ENCODE measurements at places on chromosomes 6 and 20.

DNA sequence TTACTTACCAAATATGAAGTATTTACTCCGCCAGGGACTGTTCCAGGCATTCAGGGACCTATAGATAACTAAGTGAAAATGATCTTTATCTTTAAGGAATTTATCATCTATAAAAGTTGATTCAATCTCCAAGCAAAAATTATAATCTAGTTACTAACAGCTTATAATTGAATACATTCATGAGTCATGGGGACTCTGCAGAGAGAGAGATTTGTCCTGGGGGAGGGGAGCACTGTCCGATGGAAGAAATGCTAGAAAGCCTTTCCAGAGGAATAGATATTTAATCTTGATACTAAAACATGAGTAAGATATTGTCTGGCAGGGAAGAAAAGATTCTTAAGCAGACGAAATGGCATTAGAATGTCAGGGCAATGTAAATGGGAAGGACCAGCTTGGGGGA lies 139.3 kb downstream of the CD164 start:
- no peak for DNase-seq

- no peak for DNase-seq
Observed at GRCh38 chr6:80642452-80642851, 536.0 kb downstream of the BCKDHB start.

GRCh38 chr6:4912559-4912958 lies 91.3 kb downstream of the RPP40 start:
- no peak for DNase-seq

DNA sequence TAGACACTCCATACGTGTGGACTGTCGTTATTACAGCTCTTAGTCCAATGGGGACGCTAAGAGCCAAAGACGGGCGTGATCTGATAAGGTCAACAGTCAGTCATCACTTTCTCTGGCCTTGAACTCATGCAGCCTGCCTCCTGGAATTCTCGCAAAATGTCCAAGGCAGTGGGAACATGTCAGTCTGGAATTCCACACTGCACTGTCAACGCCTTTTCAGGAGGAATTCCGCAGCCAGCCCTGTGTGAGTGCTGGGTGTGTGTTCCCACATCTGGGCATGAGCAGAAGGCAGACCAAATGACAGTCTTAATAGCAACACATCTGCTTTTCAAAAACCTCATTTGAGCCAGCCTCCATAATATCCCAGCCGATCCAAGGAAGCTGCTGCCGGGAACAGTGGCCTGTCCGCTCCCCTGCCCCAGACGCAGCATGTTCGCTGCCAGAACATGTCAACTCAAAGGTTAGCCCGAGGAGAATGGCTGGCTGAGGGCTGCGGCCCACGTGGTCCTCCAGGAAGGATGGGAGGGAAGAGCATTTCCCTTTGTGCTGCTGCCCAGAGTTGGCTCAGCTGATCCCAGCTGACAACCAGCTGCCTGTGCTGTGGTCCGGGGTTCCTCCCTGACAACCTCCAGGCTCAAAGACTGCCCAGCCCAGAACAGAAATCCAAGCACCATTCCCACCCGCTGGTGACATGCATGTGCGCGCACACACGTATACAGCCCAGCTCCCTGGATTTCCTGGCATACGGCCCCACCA lies 103.1 kb downstream of the SULF2 start:
- no peak for DNase-seq

- DNase-seq = no peak
Observed at GRCh38 chr6:157531986-157532365, 151.0 kb downstream of the ZDHHC14 start.

GRCh38 chr6:133730881-133731280 lies 158.0 kb upstream of the TCF21 start:
- no peak for DNase-seq

DNA sequence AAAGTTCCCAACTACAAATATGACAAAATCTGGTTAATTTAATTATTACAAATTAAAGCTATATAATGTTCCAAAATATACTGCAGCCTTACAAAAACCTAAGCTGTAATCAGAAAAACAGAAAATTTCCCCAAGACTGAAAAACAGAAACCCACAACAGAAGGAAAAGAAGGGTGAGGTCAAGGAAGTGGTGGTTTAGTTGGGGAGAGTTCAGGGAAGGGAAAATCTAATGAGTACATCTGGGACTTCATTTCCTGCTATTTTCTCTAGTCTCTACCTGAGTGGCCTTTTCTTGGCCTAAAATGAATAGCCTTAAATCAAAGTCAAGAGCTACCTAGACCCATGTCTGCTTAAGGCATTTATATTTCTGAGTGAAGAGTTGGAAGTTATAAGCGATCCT lies 66.2 kb upstream of the BEND6 start:
- DNase-seq = no peak

GRCh38 chr6:145086197-145086596 lies 649.1 kb downstream of the EPM2A start:
- no peak for DNase-seq

GRCh38 chr6:79208816-79209215 lies 25.7 kb downstream of the HMGN3 start:
- no peak for DNase-seq

- DNase-seq = no peak
Observed at GRCh38 chr6:85096976-85097375, 332.6 kb upstream of the TBX18 start.

- DNase-seq = no peak
Observed at GRCh38 chr20:37359331-37359730, 13.4 kb downstream of the SRC start.

GRCh38 chr20:59300333-59301081 lies at the start of gene EDN3:
Gene EDN3 (plus strand): TSS chr20:59300611. CDS start chr20:59300813, 202 bp downstream.
- no peak for DNase-seq

GRCh38 chr20:32012159-32012688 lies 2.0 kb downstream of the CCM2L start:
- no peak for DNase-seq

GRCh38 chr6:127576874-127577273 lies at the start of gene C6orf58:
Gene C6orf58 (plus strand): TSS chr6:127577174. CDS start chr6:127577186, 12 bp downstream.
- no peak for DNase-seq

DNA sequence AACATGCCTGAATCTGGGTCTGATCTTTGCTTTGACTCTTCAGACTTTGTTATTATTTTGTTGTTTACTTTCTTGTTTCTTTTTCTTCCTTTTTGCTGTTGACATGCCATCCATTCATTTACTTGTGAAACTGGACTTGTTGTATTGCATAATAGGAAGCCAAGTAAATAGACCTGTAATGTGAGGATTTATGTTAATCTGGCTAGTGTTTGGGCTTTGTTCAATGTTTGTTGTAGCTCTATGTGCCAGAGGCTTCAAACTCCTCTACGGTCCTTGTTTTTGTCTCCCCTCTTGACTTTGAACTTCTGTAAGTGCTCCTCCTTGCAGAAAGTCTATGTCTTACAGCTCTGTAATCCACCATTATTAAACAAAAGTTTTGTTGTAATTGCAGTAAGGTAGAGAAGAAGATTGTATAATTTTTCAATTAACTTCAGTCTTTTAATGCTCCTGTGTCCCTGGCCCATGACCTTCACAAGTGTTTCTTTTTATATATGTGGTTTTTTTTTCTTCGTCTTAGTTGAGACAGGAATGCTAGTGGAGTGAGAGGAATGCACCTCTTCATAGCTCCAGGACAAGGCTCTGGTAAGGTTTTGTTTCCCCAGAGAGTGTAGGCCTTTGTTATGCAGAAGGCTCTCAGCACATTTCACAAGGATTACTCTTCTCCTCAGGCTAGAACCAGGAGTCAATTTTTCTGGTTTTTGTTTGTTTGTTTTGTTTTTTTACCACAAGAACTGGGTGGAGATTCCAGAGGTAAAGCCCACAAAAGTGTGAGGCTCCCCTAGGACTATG lies 1061.8 kb upstream of the CITED2 start:
- DNase-seq = no peak

- no peak for DNase-seq
Observed at GRCh38 chr6:30743099-30744053, 889 bp upstream of the FLOT1 start.

GRCh38 chr6:33023536-33023935 lies 14.1 kb upstream of the HLA-DOA start:
- DNase-seq = no peak

DNA sequence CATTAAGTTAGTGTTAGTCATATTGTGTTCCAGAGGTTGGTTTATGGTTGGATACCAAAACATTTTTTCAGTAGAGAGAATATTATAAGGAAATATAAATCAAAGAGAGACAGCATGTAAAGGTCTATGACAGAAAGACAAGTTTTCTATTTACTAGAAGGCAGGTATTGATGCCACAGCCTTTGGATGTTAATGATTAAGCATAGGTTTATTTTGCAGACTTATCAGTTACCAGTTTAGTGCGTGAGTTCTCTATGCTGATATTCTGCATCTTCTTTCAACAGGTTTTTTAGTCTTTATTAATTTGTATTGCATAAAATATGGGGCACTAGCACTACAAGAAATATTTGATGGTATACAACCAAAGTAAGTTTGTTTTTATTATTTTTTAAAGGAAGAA lies 45.6 kb downstream of the CSE1L start:
- no peak for DNase-seq

- DNase-seq = no peak
Observed at GRCh38 chr6:53986165-53986720, 125.0 kb upstream of the MLIP start.

- DNase-seq = no peak
Observed at GRCh38 chr20:61807471-61808160, 258.1 kb downstream of the TAF4 start.

DNA sequence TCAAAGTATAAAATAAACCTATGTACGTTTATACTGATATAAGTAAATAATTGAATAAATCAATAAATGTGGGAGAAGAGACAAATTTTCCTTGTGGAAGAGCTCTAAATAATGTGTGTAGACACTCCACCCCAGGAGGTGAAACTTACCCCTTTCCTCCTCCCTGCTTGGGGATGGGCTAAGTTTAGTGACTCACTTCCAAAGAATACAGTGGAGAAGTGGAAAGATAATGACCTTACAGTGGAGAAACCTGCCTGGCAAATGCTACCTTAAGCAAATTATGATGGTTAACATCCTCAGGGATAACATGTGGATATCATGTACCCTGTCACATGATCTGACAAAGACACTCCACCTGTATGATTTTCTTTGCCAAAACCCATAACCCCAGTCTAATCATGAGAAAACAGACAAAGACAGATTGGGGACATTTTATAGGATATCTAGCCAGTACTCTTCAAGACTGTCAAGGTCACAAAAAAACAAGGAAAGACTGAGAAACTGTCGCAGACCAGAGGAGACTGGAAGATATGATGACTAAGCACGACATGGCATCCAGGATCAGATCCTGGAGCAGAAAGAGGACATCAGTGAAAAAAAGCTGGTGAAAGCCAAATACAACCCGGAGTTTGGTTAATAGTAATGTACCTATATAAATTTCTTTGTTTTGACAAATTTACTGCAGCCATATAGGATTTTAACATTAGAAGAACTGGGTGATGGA lies 195.5 kb upstream of the PRDM1 start:
- no peak for DNase-seq

- DNase-seq = no peak
Observed at GRCh38 chr6:35385457-35386202, 43.3 kb downstream of the PPARD start.

GRCh38 chr20:62390317-62391164 lies 3.6 kb downstream of the RPS21 start:
- DNase-seq = no peak

DNA sequence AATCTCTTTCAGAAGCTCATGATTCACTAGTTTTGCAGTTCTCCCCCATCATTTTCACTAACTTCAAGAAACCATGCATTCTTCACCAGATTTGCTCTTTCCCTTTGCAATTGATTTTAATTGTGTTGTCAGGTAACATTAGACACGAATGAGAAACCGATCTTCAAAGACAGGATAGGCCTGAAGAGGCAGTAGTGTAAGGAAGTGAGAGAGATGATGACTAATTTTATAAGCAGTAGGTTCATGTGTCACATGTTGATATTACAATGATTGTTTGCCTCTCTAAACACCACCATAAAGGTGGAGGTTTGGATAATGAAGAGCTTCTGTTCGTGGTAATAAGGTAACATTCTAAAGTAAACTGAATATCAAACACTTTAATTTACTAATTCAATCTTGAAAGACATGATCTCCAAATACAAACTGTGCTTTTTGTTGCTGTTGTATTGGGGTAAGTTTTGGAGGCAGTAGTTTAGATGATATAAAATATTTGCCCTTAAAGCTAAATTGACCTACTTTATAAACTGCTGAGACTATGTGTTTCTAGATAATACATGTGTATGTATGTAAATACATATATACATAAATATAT lies 207.2 kb downstream of the PHACTR1 start:
- no peak for DNase-seq

- no peak for DNase-seq
Observed at GRCh38 chr6:2976571-2977085, 5.3 kb upstream of the SERPINB6 start.

DNA sequence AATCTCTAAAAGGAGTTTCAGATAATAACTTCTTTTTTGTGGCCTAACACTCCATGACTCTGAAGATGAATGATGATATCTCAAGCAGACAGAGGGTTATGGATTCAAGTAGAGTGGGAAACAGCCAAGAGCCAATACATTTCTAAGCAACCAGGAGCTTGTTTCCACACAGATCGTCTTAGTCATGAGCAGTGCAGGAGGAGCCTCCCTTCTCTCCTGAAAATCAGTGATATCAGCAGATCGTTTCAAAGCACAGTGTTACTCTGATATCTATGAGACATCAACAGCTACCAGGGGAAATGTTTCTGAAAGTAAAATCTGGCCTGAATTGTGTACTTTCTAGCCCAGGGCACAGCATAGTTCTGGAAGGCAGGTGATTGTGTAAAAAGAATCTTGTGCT lies 11.5 kb downstream of the ADGRG6 start:
- no peak for DNase-seq

DNA sequence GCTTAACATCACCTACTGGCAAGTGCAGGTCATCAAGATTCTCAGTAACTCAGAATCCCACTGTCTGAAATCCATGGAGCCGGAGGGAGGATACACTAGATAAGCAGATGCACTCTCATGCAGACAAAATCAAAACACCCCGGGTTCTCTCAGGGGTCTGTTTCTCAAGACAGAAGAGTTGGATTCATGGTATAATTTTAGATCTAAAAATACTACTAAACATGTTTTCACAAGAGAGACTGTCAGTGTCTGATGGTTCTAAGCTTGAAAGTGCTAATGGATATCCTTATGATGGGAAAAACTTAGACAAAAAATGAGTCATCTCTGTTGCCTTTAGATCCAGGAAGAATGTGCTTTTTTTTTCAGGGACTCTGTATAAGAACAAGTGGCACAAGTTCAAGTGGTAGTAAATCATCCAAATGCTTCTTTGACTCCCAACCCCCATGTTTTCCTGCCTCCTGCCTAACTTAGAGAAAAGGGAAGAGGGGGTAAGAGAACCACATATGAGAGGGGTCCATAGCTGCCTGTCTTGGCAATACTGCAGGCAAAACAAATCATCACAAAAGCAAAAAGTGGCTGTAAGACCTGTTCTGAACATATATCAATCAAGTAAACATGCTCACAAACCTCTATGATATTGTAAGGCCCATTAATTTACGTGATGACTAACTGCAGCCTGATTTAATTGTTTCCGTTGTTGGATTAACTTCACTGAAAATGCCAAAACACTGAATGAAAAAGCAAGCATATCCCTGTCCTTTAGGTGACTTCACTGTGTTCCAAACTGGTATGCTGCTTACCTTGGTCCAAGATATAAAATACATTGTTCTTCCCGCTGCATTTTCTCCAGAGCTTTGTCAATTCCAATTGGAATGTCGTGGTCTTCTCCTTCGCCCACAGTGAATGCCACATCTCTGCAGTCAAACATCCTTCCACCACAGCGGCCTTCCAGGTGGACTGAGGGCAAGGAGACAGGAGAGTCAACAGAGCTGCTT lies 84.0 kb upstream of the TULP1 start:
- no peak for DNase-seq

GRCh38 chr20:40568200-40568599 lies 120.8 kb downstream of the MAFB start:
- DNase-seq = no peak

GRCh38 chr6:27031302-27031701 lies 216.2 kb upstream of the PRSS16 start:
- DNase-seq = no peak
